ENCODE measurements at places on chromosomes 12 and 14.

- no peak for DNase-seq
Observed at GRCh38 chr14:105029402-105029801, 8.5 kb upstream of the CDCA4 start.

GRCh38 chr14:25102788-25103187, 52.8 kb upstream of the STXBP6 start:
- DNase-seq: no peak

DNA sequence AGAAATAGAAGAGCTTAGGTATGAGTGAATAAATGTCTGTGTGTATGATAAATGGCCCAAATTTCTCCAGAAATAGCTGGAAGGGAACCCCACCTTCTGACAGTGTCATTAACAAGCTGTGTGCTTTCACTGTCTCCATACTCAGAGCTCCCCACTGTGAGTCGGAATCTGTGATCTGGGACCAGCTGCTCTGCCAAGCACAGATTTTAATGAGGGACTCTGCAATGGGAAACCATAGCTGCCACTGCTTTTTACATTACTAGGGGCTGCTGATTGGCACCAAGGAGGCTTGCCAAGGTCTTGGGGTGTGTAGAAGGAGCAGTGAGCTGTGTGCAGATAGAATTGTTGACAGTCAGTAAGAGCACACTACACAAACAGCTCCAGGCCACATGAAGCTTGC, 244.2 kb upstream of the CCDC196 start:
- DNase-seq: no peak

GRCh38 chr12:117688446-117688845, 280.3 kb downstream of the KSR2 start:
- no peak for DNase-seq

- no peak for DNase-seq
Observed at GRCh38 chr14:100283984-100284881, 22.0 kb downstream of the SLC25A29 start.

DNA sequence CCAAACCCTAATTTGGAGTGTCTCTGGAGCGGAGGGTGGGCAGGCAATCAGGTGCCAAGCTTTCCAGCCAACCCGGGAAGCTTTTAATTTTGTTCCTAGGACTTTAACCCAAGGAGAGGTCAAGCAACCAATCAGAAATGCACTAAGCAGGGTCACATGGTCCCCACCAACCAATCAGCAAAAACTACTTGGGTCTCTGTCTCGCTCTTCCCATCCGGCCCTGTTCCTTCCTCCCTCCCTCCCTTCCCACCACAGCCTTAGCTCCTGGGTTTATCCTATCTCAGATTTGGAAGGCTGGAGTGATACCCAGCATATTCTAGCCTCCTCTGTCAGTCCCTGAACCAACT, 7.3 kb downstream of the HOXC5 start:
- no peak for DNase-seq

- DNase-seq: no peak
Observed at GRCh38 chr12:123433615-123434014, 2.9 kb downstream of the RILPL2 start.

GRCh38 chr14:99502989-99503421, 21.8 kb downstream of the CCNK start:
- DNase-seq: no peak

DNA sequence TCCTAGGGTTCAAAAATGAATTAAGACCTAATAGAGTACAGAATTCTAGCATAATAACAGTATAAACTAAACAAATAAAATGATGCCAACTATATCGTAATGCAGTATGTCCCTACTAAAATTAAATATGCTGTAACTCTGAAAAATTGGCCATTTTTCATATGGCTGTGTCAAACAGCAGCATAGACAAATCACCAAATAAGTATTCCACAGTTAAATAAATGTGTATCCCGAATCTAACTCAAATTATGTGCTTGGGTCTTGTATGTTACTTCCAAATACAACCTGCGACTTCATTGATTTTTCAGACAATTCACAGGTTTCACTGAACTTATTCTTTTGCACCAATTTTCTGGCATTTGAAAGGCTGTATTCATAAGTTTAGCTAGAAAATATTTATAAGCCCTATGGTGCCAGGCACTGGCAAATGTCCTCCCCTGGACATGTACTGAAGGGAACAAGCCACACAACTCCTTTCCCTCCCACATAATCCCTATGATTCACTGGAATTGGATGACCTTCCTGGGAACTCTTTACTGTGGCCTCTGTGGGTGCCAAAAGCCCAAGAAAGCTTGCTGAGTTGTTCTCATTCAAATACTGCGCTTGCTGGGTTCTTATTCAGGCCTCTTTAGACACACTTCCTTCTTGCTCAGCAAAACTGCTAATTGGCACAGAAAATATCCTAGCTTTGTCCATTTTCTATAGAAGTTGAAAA, 108.8 kb downstream of the KITLG start:
- DNase-seq: no peak

GRCh38 chr14:104168603-104169002, 30.2 kb downstream of the KIF26A start:
- DNase-seq: no peak

All from effector CD8-positive, alpha-beta T cell (primary cell).